ENCODE measurements at places on chromosomes 11 and 22. TPM values are rescaled to one million over a fixed set of nuclear protein-coding genes. Genes with fewer than 3 reads are reported as not detected.

OR5M11 gene
- total RNA-seq = not detected

CD248 gene
- not detected for total RNA-seq

ABCC8 gene
- total RNA-seq = not detected

DNA sequence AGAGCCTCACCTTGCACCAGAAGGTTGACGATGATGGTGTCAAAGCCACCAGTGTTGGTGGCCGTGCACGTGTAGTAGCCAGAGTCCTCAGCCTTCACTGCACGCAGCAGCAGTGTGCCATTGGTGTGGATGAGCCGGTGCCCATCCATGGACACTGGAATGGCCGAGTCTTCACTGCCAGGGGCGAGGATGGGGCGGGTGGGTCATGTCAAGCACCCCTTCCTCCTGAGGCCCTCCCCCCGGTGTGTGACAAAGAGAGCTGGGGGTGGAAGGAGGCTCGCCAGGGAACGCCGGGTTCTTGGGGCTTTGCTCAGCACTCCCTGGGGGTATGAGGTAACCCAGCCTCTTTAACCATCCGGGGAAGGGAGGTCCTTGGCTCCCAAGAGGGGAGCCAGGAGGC is 111.6 kb downstream of the CEP164 start:
- DNase-seq = no peak

GRCh38 chr11:32852207-32852606 is 22.5 kb downstream of the PRRG4 start:
- peak; percentile 18 for DNase-seq

- DNase-seq = no peak
Observed at GRCh38 chr11:66689661-66690590, 12.2 kb upstream of the RBM4B start.

- no peak for DNase-seq
Observed at GRCh38 chr11:123051634-123052033, 10.3 kb downstream of the HSPA8 start.

- DNase-seq = peak; percentile 89
Observed at GRCh38 chr11:120710354-120711131, 199.0 kb downstream of the GRIK4 start.

DNA sequence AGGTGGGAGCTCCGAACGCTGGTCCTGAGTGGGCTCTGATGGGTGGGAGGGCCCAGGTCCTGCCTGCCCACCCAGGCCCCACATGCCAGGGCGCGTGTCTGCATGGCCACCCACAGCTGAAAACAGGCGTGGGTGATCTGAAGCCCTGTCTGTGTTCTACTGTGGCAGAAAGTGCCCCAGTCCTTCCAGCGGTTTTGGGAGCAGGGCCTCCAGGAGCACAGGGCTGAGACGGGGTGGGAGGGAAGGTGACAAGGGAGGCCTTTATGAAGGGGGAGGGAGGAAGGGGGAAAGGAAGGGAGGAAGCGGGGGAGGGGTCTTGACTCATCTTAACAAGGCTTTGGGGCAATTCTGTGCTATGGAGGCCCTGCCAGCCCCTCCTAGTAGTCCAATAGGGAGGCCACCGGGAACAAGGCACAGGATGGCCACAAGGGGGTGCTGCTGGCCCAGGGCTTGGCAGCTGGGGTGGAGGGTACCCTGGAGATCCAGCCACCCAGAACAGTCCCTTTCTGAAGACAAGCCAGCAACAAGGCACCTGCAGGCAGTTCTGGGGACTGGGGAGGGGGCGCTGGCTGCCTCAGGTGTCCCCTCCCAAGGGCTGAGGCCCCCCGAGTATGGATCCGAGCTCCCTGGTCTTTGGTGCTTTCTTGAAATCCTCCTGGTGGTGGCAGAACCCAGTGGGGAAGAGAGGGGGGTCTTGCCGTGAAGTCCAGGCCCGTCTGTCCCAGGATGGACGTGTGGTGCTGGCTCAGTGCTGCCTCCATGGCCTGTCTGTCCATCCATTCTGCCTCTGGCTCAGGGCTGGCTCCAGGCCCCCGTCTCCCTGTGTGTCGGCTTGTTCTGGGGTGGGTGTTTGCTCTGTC is 6.3 kb upstream of the FADS3 start:
- peak; percentile 53 for DNase-seq

DNA sequence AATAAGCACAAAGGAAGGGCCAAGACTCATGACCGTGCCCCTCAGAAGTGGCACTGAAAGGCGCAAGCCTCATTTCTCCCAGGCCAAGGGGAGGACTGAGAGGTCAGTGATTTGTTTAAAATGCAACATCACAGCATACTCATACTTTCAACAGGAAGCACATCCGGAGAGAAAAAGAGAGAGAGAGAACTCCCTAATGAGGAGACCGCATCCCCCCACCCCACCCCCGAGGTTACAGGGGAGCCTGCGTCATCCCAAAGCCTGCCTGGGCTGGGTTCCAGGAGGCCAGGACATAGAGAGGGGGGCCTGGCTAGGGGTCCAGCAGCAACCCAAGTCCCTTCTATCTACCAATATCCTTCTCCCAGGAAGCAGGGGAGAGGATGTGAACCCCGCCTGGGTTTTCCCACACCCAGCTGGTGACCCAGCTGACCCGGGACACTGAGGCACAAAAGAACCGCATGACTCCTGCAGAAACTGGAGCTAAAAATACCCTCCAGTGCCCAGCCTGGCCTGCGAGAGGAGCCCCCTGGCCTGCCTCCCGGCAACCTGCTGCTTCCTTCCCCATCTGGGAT is 3.8 kb downstream of the CSNK1E start:
- DNase-seq = peak; percentile 92

All from M059J (cell line).